SK-N-DZ (cell line): ENCODE measurements at places on chromosomes 1 and 21.

GRCh38 chr1:14614341-14614740 is 15.9 kb downstream of the KAZN start:
- no peak for DNase-seq

DNA sequence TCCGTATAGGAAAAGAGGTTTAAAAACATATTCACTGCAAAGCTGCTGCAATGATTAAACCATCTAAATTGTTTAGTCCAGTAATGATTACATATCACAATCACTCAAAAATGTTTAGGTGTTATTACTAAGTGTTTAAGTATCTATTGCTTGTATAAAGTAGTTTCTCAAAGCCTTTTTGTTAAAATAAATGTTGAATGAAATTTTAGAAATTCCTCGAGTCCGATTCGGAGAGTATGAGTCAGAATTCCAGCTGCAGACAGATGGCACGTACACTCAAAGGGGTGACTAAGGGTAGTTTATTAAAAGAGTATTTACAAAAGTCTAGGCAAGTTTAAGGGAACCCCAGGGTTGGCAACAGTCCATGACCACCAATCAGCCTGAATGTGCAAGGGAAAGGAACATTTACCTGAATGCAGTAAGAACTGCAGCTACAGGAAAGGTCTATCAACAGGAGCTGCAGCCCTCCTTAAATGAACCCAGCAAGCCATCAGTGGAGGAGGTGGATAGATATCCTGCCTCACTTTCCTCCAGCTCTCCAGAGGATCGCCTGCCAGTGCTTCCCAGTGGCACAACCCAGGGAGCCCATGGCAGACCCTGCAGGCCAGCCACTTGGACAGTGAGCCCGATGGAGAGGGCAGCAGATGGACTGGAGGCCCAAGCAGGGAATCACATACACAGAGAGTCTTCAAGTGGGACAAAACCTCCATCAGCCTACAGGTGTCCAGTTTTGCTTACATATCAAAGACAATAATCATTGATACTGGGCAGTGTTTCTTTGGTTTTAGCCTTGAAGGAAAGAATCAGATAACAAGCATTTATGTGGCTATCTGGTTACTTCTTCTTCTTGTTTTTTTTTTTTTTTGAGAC is 92.1 kb upstream of the SLC44A3 start:
- DNase-seq, result no peak

GRCh38 chr1:212529211-212529741 is 79.3 kb upstream of the ATF3 start:
- DNase-seq, result no peak

GRCh38 chr1:85438353-85438752 is 26.6 kb downstream of the DDAH1 start:
- DNase-seq, result no peak

GRCh38 chr1:44621841-44622286 is 52.4 kb downstream of the TMEM53 start:
- DNase-seq, result no peak

DNA sequence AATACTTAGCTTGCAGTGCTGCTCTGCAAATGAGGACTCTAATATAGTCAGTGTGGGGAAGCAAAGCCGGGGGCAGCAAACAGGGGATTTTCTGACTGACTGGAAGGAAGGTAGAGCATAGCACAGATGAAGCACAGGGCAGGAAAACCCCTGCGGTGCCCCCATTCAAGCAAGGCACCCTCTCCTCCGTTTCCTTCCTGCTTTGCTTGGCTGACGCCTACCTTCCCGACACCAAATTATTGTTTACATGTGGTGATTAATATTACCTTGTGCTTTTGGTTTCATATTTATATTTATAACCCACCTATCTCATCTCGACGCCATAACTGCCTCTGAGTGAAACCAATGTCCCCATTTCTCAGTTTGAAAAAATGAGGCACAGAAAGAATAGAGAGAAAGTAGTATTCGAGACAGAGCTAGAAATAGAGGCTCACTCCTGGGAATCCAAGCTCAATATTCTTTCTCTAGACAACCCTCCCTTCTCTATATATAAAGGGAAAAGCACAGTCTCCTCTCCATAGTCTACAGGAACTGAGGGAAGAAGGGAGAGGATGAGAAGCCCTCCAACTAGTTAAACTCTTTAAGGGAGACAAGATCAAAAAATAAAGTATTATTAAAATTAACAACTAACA is 41.3 kb downstream of the PIK3C2B start:
- no peak for DNase-seq
